CD4-positive, alpha-beta T cell treated with Interleukin-17A for 4 hours (primary cell): ENCODE measurements at places on chromosomes 2 and 18.

- DNase-seq = no peak
These were observed 258.5 kb downstream of the ASXL3 start for GRCh38 chr18:33836564-33836963.

- no peak for DNase-seq
These were observed 26.0 kb upstream of the EFEMP1 start for GRCh38 chr2:55949613-55950012.

- DNase-seq = no peak
These were observed 30.8 kb upstream of the AAK1 start for GRCh38 chr2:69674316-69674670.

GRCh38 chr18:50447952-50448351, 73.1 kb downstream of the SKA1 start:
- DNase-seq = no peak

DNA sequence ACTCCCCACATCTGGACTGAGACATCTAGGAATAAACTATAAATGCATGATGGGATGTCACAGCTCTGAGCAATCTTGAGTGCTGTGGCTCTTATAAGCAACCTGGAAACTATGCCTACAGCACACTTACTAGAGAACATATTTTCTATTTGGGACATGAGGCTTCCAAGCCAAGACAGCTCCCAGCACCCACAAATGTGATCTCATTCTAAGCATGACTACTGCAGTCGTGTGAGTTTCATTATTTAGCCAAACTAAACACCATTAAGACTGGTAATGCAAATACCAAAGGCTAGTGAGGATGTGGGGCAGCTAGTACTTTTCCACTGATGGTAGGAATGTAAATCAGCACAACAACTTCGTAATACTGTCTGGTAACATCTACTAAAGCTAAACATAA, 72.5 kb downstream of the RTTN start:
- DNase-seq = no peak

GRCh38 chr2:201768918-201769317, 11.8 kb downstream of the ALS2 start:
- no peak for DNase-seq

DNA sequence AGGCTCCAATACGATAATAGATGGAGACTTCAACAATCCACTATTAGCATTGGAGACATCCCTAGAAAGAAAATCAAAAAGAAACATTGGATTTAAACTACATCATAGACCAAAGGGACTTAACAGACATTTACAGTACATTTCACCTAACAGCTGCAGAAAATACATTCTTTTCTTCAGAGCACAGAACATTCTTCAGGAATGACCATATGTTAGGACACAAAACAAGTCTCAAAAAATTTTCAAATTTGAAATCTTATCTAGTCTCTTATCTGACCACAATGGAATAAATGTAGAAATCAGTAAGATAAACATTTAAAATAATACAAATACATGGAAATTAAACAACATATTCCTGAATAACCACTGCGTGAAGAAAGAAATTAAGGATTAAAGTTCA, 68.7 kb downstream of the STRADB start:
- DNase-seq = no peak

- DNase-seq = no peak
These were observed 161.2 kb upstream of the XIRP2 start for GRCh38 chr2:166727095-166727494.
